ENCODE measurements at places on chromosomes 7 and 10.

- DNase-seq = no peak
Observed at GRCh38 chr7:49481075-49481474, 292.4 kb upstream of the VWC2 start.

GRCh38 chr7:34757570-34758110, 99.6 kb downstream of the NPSR1 start:
- DNase-seq = no peak

DNA sequence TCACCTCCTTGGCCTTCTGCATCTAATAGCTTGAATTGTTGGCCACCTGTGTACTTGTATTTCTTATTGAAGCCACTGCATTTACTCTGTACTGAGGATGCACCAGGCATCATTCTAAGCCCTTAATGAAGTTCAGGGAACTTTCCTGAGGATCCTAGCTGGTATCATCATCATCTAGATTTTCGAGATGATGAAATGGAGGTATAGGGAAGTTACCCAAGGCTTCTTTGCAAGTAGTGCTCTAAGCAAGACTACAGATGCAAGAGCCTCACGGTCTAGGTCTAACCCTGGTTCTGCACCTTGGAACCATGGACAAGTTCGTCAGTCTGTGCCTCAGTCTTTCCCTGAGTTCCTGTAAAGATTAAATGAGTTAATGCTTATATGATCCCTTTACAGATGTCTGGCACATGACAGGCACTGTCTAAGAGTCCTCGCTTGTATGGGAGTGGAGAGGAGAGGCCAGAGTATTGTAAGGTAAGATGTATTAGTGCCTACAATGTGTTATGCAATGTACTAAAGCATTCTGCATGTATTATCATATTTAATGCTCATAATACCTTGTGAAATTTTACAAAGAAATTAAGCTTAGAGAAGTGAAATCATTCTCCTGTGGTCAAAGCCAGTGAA, 145.1 kb downstream of the KCNMA1 start:
- no peak for DNase-seq

DNA sequence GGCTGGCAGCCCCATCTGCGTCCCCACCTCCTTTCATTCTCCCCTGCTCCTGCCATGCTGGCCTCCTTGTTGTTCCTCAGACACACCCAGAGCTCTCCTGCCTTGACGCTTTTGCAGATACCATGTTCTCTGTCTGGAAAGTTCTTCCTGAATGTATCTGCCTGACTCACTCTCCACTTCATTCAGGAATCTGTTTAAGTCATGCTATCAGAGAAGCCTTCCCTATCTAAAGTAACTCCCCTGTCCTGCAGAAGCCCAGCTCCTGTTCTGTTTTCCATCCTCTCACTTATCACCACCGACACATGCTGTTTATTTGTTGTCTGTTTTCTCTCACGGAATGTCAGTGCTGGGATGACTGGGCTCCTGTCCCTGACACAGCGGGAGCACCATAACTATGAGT, 82.0 kb downstream of the AFAP1L2 start:
- DNase-seq = no peak

DNA sequence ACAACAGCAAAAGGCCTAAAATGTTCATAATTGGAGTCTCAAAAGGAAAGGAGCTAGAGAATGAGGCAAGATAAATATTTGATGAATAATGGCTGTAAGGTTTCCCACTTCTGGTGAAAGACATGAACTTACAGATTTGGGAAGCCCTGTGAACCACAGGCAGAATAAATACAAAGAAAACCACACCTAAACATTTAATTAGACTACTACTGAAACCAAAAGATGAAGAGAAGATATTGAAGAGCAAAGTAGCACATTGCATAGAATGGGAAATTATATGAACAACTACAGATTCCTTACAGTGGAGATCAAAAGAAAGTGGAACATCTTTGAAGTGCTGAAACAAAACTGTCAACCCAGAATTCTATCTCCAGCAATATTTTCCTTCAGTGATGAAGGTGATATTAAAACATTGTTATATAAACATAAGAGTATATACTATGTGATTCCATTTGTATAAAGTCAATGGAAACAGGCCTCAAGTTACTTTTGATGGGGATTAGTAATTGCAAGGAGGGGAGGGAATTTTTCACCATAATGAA, 191.3 kb upstream of the KAT6B start:
- DNase-seq = no peak

DNA sequence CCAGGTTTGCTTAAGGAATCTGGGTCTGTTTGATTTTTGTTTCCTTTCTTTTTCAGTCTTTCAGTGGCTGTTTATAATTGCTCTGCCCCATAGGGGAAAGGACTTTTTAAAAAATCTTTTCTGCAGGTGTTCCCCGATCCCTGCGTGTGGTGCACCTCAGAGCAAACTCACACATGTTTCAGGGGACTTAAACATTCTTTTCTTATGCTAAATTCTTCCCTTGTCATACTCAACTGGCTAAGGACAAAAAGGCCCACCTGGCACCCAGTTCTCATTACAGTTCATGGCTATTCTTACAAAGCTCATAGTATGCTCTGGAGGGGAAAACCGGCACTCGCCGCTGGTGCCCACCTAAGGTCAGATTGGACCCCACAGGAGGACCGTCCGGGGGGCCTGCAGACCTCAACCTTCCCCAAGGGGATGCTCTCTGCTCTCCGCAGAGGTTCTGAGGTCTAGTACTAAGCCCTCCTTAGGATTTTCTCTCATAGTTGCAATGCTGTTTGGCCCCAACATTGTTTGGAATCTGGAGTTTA, 220.3 kb downstream of the HGF start:
- no peak for DNase-seq

GRCh38 chr7:42914009-42914408, 2.1 kb upstream of the C7orf25 start:
- no peak for DNase-seq

GRCh38 chr10:30897048-30897447, 134.6 kb downstream of the ZNF438 start:
- no peak for DNase-seq

GRCh38 chr10:17891435-17891834, 60.3 kb upstream of the SLC39A12 start:
- no peak for DNase-seq

GRCh38 chr10:45420453-45421192, 46.6 kb downstream of the ALOX5 start:
- DNase-seq = no peak

GRCh38 chr10:129775681-129776080, 188.4 kb downstream of the EBF3 start:
- DNase-seq = no peak

DNA sequence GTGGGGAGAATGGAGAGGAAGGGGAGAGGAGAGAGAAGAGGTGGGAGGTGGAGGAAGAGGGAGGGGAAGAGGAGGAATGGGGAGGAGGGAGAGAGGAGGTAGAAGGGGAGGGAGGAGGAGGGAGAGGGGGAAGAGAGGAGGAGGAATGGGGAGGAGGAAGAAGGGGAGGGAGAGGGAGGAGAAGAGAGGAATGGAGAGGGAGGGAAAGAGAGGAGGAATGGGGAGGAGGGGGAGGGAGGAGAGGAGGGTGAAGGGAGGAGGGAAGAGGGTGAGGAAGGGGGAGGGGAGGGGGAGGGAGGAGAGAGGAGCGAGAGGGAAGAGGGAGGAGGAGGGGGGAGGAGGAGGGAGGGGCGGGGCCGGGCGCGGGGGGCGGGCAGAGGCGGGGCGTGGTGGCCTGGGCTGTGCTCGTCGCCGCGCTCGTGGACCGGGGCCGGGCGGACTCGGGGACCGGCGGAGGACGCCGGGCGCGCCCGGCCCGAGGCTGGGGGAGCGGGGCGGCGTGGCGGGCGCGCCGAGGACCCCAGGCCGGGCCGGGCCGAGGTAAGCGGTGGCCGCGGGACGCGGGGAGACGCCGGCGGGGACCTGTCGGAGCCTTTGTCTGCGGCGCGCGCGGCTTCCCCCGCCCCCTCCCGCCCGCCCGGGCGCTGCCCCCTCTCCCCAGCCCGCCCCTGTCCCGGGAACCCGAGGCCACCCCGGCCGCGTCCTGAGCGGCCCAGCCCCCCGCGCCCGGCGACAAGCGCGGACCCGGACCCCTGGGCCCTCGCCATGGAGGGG, at the start of gene SLC29A4:
TSS of gene SLC29A4 (plus strand) at position 401 of the 774 bp plus-strand sequence. CDS start 4,874 bp downstream, outside the sequence.
- no peak for DNase-seq

- no peak for DNase-seq
Observed at GRCh38 chr10:34434119-34434594, 380.9 kb downstream of the PARD3 start.

DNA sequence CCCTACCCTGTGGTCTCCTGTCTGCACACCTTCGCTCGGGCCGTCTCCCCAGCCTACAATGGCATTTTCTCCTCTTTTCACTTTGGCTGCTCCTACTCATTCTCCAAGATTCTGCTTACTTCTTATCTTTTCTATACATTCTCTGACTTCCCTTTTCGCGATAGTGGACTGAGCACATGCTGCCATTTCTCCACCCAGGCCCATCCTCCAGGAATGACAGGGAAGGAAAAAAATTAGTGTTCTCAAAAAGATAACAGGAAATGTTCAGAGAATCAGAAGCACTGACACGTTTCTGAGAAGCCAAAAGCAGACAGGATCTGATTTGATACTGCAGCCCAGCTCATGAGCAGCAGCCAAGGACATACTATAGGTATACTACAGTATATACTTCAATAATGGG, 6.4 kb upstream of the ANXA11 start:
- DNase-seq = no peak

DNA sequence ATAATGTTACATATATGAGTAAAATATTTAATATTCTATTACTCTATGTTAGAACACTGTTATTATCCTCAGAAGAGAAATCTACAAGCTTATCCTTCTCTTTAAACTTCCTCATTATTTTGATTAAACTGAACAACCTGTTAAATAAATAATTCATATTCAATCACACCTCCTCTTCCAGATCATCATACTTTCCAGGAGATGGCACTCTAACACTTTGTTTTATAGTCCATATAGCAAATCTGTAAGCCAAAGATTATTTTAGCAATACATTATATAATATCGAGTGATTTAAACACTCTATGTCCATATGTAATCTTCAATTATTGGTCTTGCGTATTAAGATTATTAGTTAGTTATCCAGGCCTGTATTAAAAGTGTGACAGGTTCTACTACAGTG, 694.1 kb downstream of the ANKRD7 start:
- DNase-seq = no peak

- DNase-seq = no peak
Observed at GRCh38 chr7:150502519-150502918, 12.2 kb upstream of the GIMAP7 start.

GRCh38 chr10:32346551-32347362, at the start of gene EPC1:
TSS of gene EPC1 (minus strand) at chr10:32347158. CDS start at chr10:32346915, 243 bp downstream.
- peak; percentile 73 for DNase-seq

GRCh38 chr10:3786295-3787015, 1.4 kb upstream of the KLF6 start:
- DNase-seq = no peak

- DNase-seq = no peak
Observed at GRCh38 chr10:121615435-121615793, 17.2 kb upstream of the FGFR2 start.

GRCh38 chr7:142612237-142612881, 136.9 kb upstream of the PRSS1 start:
- DNase-seq = no peak

GRCh38 chr10:8041992-8042720, 12.3 kb upstream of the GATA3 start:
- no peak for DNase-seq

GRCh38 chr7:116571037-116571436, 46.2 kb downstream of the CAV1 start:
- DNase-seq = no peak

DNA sequence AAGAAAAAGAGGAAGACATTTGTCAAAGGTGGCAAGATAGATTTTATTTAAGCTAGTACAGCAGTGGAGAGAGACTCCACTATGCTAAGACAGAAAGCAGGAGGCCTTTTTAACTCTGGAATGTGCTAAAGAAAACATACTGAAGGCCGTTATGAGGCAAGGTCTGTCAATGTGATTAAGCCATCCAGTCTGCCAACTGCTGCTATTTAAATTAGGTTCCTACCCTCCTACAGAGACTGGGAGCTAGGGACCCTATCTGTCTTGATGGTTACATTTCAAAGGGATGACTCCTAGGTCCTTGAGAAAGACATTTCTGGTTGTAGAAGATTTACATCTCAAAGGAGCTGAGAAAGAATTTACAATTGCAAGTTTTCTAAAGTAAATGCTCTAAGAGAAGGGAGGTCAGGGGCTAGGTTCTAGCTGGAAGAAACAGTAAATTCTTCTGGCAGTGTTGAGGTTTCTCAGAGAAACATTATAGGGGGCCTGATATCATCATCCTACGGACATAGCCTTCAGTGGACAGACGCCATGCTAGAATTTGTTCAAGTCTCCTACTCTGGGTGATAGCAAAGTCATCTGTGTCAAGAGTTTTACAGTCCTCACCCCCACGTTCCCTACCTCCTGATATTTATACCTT, 211.6 kb downstream of the PHF14 start:
- no peak for DNase-seq

- DNase-seq = no peak
Observed at GRCh38 chr10:48667960-48668590, 16.6 kb upstream of the WDFY4 start.

DNA sequence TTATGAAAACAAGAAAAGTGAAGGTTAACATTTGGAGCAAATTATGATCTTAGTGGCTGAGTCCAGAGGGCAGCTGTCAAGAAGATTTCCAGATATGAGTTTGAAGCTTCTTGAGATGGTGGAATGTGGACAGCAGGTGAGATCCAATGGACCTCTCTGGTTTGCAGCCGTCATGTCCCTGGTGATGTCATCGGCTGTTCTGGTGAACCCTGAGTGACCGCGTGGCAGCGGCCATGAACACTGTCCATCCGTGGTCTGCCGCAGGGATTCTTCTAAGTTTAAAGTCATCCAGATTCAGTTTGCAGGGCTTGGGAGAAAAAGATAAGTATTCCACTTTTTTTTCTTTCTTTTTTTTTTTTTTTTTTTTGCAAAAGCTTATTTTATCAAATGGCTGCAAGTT, 15.8 kb upstream of the VIPR2 start:
- no peak for DNase-seq

- no peak for DNase-seq
Observed at GRCh38 chr10:103493362-103493915, at the start of gene NEURL1. TSS of gene NEURL1 (plus strand) at chr10:103493705. CDS start at chr10:103494388, 683 bp downstream.

DNA sequence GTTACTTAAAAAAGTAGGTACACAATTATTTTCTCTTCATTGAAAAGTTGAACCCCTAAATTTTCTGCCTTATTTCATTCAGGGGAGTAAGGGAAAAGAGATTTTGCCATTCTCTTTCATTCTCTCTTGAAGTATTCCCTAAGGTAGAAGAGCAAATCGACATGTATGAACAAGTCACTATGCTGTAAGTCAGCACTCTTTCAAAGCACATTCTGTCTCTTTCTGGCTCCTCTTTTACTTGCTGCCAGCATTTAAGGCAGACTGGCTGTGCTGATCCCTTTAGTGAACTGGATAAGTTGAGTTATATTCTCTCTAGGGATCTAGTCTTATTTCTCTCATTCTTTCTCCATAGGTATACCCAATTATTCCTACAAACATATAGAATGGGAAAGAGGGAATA, 222.3 kb upstream of the ZWINT start:
- DNase-seq = no peak

Measured in stimulated activated CD8-positive, alpha-beta memory T cell treated with anti-CD3 and anti-CD28 coated beads, Interleukin-15, amount 100 ng/mL, for 24 hours (primary cell).